ENCODE measurements at places on chromosomes 16 and 17. TPM values are rescaled to one million over a fixed set of nuclear protein-coding genes. Genes with fewer than 3 reads are reported as not detected.

The QPRT gene
- polyA plus RNA-seq: 185 TPM

The TBX6 gene
- 1.9 TPM for polyA plus RNA-seq

The TEX14 gene
- 0.48 TPM for polyA plus RNA-seq

The ACSM2B gene
- 58.9 TPM for polyA plus RNA-seq

The ABCC12 gene
- not detected for polyA plus RNA-seq

The SERPINF2 gene
- 79.0 TPM for polyA plus RNA-seq

The PRSS22 gene
- polyA plus RNA-seq: 7.6 TPM

The DNAI2 gene
- polyA plus RNA-seq: 0.16 TPM

The NPIPA5 gene
- 41.9 TPM for polyA plus RNA-seq

The RND2 gene
- polyA plus RNA-seq: 3.8 TPM

The MYOCD gene
- 4.8 TPM for polyA plus RNA-seq

The CLEC19A gene
- polyA plus RNA-seq: 0.24 TPM

The GGT6 gene
- polyA plus RNA-seq: 8.3 TPM

The FBRS gene
- polyA plus RNA-seq: 39.7 TPM

The HEATR3 gene
- polyA plus RNA-seq: 22.4 TPM

The GFAP gene
- 0.83 TPM for polyA plus RNA-seq

The EPN3 gene
- 8.4 TPM for polyA plus RNA-seq

The MYO19 gene
- 28.7 TPM for polyA plus RNA-seq

The LGALS9B gene
- not detected for polyA plus RNA-seq

The IRX3 gene
- polyA plus RNA-seq: 30.7 TPM

The PRSS27 gene
- polyA plus RNA-seq: 2.5 TPM

The TERB1 gene
- polyA plus RNA-seq: not detected

The USP10 gene
- polyA plus RNA-seq: 106 TPM

The SLC5A10 gene
- polyA plus RNA-seq: 0.77 TPM

The SMPD3 gene
- polyA plus RNA-seq: 2.2 TPM

The CES1 gene
- 17.4 TPM for polyA plus RNA-seq

The CEP112 gene
- 14.2 TPM for polyA plus RNA-seq

The SDR42E1 gene
- polyA plus RNA-seq: 16.2 TPM

The TEX19 gene
- not detected for polyA plus RNA-seq

All from left renal cortex interstitium (tissue), 4 donors.